ENCODE measurements at places on chromosomes 16 and 17.
A peak's percentile ranks its signal among the peaks of the same experiment; 100 is the strongest.

DNA sequence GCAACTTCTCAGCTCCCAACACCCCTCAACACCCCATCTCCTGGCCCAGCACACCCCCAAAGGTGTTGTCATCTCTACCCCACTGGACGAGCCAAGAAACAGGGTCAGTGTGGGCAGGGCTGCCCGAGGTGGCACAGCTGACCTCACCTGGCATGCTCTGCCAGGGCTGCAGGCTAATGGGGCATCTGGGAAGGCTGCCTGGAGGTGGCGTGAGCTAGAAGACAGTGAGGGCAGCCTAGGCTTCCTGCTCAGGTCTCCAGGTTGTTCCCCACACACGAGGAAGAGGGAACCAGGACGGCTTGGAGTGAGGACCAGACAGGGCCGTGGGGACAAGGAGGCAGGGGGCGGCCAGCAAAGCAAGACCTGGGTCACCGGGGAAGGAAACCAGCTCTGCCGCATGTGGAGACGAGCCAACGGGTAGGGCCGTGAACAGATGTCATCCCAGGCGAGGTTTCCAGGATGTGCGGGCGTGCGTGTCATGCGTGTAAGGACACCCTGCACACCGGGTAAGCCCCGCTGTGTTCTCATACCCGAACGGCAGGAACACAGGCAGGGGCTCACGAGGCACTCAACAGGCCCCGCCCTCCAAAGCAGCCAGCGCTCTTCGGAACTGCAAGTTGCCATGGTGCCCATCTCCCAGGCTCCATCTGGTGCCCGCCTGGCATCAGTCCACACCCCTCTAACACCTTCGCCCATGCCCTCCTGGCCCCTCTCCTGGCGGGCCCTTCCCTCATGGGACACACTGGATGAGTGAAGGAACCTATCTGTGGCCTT, 29.6 kb upstream of the PVALEF start:
- peak; percentile 33 for DNase-seq

- no peak for DNase-seq
Measured at GRCh38 chr17:4632581-4632920, 8.9 kb downstream of the ALOX15 start.

GRCh38 chr16:2609827-2610470, 72.1 kb downstream of the PDPK1 start:
- no peak for DNase-seq

DNA sequence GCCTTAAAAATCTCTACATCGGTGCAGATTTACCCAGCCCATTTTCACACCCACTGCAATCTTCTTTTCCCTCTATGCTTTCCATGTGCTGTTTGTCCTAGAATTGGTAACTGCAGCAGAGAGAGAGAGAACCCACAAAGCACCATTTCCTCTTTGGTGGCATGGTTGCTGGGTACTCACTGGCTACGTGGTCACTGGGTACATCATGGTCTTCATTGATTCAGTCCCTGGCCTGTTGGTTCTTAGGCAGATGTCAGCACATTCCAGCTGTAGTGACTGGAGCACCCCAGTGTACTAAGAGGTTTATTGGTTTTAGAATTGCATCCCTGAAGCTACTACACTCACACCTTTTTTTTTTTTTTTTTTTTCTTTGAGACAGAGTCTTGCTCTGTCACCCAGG, 156.1 kb upstream of the CACNG5 start:
- DNase-seq, result no peak

DNA sequence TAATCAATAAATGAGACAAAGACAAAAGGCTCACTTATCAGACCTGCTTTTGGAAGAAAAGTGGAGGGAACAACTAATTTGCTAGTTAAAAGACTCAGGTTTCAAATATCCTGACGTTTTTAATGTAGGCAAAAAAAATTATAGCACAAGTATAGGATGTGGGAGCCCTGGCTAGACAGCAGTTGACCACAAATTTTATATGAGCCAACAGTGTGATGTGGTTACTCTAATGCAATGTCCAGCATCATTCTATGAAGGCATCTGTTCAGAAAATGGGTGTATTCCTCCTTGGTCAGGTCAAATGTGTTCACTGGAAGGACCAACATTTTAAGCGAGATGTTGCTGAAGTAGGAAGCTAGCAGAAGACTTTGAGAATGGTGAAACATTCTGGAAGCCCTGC, 237.4 kb downstream of the MAP2K6 start:
- DNase-seq, result no peak

DNA sequence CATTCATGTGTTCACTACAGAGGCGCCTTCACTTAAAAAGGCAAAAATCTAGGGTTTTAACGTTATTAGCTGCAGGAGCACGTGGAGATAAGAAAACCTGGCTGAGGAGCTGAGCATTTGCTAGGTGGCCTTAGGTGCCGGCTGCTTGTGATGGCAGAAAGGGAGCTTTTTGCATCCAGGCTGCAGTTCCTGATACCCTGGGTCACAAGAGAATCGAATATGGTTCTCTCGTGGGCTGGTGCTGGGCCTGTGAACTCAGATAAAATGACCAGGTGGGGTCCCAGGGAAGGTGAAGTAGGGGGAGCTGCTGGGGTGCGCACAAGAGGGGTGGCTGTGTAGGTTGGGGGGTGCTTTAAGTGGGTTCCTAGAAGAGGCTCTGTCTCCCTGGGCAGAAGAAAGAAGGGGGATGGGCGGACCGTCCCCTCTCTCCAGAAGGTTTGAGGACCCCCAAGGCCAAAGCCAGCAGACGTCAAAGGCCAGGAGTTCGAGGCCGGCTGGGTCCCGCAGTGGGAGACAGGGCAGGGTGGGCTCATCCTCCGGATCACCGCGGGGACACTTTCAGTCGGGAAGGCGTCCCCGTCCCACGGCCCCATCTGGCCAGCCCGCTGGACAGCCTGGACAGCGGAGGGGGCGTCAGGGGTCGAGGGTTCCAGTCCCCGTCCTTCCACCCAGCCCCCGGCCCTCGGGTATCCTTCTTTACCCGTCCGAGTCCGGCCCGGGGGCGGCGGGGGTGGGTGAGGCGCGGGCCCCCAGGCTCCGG, 740 bp upstream of the CMIP start:
- DNase-seq, result peak; percentile 45

- DNase-seq, result no peak
Measured at GRCh38 chr16:83969771-83970429, 1.9 kb downstream of the NECAB2 start.

- DNase-seq, result no peak
Measured at GRCh38 chr17:43211123-43211479, 574 bp upstream of the TMEM106A start.

- DNase-seq, result no peak
Measured at GRCh38 chr16:2335286-2335895, 5.1 kb downstream of the ABCA3 start.

- DNase-seq, result no peak
Measured at GRCh38 chr16:86701286-86701975, 123.1 kb downstream of the FOXL1 start.

- DNase-seq, result no peak
Measured at GRCh38 chr17:67290711-67291291, 45.8 kb upstream of the HELZ start.

GRCh38 chr17:16880843-16881230, 91.1 kb downstream of the TNFRSF13B start:
- DNase-seq, result no peak

DNA sequence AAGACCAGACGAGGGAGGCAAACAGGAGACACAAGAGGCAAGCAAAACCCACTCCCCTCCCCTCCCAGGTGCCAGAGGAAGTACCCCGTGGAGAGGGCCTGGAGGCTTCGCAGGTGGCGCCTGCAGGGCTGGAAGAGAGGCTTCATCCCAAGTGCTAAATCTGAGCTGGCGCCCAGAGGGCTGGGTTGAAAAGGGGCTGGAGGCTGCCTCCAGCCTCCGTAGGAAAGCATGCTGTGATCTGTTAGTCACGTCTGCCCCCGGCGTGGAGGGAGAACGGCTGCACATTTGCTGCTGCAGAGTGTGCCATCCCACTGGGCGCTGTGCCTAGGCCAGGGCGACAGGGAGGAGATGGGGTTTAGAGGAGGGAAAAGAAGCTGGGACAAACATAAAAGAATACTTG, 16.9 kb downstream of the RPH3AL start:
- DNase-seq, result no peak

DNA sequence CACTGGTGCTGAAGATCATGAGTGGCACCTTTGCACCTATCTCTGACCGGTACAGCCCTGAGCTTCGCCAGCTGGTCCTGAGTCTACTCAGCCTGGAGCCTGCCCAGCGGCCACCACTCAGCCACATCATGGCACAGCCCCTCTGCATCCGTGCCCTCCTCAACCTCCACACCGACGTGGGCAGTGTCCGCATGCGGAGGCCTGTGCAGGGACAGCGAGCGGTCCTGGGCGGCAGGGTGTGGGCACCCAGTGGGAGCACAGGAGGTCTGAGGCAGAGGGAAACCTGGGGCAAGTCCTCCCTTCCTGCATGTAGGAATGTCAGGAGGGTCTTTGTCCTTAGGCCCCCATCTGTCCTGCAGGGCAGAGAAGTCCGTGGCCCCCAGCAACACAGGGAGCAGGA, 6.5 kb upstream of the TRAF4 start:
- DNase-seq, result no peak

DNA sequence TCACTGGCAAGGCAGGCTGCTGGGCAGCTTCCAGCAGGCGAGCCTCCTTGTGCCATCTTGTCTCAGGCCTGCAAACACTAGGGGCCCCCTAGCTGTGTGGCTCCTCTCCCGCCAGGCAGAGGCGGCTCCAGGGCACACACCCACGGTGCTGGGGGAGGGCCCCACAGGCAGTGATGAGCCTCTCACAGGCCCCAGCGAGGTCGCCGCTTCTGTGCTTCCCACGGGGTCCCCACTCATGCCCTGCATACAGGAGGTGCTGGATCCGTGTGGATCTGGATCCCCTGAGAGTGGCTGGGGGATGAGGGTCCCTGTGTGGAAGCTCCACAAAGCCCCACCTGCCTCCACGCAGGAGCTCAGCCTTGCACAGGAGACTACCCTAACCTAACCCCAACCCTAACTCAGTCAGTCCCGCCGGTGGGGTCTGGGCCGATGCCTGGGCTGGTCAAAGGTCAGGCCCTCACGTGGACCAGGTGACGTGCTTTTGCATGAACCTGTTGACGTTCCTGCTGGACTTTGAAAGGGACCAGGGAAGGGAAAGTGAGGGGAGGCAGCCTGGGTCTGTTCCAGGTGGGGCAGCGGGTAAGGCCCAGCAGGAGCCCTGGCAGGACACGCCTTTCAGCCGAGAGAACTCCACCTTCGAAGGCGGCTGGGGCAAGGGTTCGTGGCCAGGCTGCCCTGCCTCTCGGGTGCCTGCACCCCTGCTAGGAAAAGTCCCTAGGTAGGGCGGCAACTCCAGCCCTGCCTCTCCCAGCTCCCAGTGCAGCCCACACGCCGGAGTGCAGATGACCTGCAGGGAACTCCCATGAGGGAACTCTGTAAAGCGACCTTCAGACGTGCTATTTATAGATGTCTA, 5.2 kb downstream of the SECTM1 start:
- no peak for DNase-seq

- no peak for DNase-seq
Measured at GRCh38 chr17:73419051-73419450, 107.2 kb upstream of the CDC42EP4 start.

DNA sequence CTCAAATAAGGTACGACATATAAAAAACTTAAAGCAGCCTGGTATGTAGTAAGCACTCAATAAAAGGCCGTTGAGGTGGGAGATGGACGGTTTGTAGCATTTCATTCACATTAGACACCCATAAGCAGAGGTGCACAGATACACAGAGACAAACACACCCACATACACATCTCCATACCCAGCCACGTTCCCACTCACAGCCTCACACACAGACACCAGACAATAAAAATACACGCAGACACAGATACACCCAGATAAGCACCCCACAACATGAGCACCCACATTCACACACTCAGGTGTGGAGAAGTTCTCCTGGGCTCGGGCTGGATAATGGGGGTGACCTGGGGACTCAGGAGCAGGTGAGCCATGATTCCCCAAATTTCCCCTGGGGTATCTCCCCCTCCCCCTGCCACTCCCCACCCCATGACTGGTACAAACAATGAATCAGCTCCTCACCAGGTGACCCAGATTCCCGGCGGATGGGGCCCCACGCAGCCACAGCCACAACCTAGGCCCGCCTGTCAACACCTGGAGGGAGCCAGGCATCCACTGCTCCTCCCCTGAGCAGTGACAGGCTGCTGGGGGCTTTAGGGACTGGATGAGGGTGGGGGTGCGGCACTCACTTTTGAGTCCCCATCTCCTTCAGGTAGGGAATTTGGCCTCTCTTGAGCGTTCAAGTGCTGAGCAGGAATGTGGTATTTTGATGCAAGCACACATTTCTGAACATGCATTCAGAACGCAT, 2.7 kb downstream of the DLX3 start:
- DNase-seq, result no peak

- DNase-seq, result no peak
Measured at GRCh38 chr17:75909812-75910274, 5.2 kb upstream of the MRPL38 start.

DNA sequence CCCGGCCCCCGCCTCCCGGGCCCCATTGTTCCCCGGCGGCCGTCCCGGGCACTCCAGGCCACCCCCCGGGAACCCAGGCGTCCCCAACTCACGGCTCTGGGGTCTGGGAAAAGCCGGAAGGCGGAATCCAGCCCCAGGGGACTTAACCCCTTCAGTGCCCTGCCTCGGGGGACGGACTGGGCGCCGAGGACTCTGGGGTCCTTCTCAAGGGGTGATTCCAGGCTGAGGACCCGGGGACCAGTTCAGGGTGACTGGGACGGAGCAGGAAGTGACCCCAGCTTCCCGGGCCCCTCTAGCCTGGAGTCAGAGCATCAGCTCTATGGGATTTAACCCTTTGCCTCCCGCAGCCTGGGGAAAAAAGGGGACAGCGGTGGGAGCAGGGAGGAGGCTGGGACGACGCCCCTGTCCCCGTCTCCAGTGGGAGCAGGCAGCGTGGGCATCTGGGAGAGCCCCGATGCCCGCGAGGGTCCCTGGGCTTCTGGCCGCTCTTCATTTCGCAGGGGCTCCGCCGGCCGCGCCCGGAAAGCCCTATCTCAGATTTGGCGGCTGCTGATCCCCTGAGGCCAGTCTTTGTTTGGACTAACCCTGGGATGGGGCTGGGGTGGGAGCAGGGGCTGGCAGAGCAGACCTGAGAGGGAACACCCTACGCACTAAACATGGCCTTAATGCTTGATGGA, at the start of gene ZNF629:
Gene ZNF629, minus strand, starts transcription at position 270 of the 677 bp plus-strand sequence. CDS start 2,723 bp downstream, outside the sequence.
- peak; percentile 78 for DNase-seq

DNA sequence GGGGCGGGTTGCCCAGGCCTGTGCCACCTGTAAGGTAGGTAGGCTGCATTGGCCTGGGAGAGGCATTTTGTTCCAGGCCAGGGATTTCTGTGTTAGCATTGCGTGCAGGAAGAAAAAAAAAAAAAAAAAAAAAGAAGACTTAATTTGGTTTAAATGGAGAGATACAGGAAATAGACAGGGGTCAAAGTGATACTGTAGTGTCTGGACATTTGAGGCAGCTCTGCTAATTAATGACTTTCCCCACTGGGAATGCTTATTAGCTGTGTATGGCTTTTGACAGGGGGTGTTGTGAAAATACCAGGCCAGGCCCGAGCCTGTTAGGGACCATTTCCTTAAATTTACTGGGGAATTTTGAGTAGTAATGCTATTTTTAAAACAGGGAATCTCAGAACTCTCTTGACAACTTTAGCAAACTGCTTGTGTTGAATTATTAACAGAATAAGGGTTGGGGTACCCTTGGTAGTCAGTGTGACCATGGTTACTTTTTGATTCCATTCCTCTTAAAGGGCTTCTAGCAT, 1.0 kb downstream of the MAP2K4 start:
- no peak for DNase-seq

- no peak for DNase-seq
Measured at GRCh38 chr17:78839235-78839761, 1.3 kb downstream of the USP36 start.

Data from Calu3 (cell line).